WERI-Rb-1 (cell line): ENCODE measurements at places on chromosomes 3 and 15.
A peak's percentile ranks its signal among the peaks of the same experiment; 100 is the strongest.

GRCh38 chr3:98233468-98233867, 30.6 kb upstream of the OR5H6 start:
- no peak for DNase-seq

DNA sequence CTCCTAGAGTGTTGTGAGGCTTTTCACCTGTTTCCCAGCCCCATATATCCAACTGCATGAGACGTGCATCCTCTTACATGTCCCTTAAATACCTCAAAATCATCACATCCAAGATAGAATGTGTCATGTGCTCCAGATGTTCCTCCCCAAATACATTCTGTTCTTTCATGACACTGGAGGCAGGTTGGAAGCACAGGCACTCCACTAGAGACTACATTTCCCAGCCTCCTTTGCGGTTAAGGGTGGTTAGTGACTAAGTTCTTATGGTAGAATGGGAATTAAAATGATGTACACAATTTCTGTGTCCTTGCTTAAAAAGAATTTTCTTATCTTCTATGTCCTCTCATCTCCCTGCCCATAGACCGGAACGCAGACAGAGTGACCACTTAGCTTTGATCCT, 34.3 kb downstream of the TMEM40 start:
- DNase-seq = no peak

DNA sequence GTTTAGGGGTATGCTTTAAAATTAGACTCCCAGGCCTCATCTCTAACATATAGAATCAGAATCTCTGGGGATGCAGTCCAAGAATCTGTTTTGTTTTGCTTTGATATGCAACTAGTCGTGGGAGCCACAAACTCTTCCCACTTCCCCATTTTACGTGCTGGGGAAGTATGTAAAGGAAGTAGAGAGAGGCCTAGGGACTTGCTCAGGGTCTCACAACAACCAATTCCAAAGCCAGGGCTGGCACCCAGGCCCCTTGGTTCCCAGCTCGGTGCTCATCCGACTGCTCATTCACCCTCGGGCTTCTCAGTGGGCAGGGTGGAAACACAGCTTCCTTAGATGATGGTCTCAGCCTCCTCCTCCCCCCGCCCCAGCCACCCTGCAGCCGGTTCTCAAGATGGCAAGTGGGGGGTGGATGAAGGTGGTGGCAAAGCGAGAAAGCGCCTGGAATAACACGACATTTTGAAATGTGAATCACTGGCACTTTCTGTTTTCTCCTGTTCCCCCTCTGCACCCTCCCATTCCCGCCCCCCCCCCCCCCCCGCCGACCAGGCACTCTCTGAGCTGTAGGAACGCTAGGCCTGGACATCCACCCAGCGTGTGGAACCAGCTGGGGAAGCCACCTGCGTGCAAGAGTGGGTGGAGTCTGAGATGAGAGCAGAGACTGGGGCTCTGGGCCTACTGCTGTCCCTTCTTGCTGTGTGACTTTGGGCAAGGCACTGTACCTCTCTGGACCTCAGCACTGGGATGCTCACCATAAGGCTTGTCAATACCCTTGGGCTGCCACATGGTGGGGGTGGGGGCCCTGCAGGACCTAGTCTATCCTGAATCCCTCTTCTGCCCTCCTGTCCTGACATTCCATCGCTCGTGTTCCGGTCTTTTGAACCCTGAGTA, 214.5 kb downstream of the RPLP1 start:
- DNase-seq = no peak

- no peak for DNase-seq
Observed at GRCh38 chr3:10721101-10721500, 94.9 kb upstream of the SLC6A11 start.

GRCh38 chr15:89874926-89875564, 18.7 kb downstream of the AP3S2 start:
- peak; percentile 84 for DNase-seq

- DNase-seq = no peak
Observed at GRCh38 chr3:131231710-131232389, 149.7 kb upstream of the NUDT16 start.

DNA sequence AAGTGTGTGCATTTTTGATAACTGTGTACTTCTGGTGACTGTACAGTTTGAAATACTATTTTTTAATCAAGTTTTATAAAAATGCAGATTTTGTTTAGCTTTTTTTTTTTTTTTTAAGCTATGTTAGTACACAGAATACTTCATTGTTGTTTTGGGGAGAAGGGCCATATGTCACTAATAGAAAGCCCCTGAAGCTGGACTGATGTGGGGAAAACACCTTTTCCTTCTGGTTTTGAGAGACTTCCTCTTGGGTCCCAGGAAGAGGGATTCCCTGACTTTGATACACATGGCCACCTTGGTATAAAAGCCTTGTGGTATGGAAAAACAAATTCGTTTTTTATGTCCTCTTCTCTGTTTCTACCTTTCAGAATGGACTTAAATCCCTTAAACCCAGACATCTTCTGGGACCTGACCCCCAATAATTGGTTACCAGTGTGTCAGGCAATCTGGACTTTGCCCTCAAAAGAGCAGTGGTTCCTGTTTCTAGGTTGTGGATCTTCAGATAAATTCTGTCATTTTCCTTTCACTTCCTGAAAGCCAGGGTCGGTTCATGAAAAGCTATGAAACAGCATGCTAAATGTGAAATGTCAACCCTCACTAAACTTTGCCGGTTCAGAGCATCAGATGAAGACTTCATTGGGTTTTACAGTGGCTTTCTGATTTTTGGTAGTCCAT, 31.1 kb upstream of the BLOC1S6 start:
- DNase-seq = no peak

DNA sequence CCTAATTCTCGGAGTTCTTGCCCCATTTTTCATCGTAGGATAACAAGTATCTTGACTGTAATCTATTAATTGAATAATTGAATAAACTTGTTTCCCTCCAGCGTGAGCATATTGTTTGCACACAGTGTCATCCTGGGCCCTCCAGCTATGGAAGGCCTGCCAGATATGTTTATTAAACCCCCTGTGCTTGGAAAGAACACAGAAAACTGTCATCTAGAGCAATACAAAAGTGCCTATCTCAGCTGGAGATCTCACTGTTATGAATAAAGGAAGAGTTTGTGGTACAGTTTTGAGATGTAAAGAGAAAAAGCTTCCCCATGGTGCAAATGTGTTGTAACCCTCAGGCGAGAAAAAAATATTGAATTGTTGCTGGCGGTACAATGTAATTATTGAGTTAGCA, 405.9 kb downstream of the SOX2 start:
- no peak for DNase-seq

- DNase-seq = no peak
Observed at GRCh38 chr3:16825617-16826204, 59.0 kb upstream of the PLCL2 start.

DNA sequence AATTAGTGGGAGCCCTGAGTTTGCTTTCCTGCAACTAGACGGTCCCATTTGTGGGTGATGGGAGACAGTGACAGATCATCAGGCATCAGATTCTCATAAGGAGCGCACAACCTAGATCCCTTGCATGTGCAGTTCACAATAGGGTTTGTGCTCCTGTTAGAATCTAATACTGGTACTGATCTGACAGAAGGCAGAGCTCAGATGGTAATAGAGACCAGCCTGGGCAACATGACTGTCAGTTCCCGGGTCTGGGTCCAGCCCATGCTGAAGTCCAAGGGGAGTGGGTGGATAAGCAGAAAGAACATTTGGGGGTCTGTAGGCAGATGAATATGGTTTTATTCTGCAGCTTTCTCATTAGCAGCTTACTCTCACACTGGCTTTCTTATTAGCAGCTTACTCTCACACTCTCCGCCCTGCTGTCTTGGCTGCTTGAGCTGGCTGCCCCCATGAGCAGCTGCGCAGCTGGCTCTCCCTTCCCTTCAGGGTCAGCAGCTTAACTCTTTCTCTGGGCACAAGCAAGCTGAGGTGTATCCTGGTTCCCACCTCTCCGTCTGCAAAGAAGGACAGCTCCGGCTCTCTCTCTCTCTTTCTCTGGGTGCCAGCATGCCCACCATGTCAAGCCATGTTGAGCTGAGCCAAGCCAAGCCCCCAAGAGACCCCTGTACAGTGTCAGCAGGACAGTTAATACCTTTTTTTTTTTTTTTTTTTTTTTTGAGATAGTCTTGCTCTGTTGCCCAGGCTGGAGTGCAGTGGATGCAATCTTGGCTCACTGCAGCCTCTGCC, 46.5 kb downstream of the KLHDC8B start:
- peak; percentile 84 for DNase-seq

DNA sequence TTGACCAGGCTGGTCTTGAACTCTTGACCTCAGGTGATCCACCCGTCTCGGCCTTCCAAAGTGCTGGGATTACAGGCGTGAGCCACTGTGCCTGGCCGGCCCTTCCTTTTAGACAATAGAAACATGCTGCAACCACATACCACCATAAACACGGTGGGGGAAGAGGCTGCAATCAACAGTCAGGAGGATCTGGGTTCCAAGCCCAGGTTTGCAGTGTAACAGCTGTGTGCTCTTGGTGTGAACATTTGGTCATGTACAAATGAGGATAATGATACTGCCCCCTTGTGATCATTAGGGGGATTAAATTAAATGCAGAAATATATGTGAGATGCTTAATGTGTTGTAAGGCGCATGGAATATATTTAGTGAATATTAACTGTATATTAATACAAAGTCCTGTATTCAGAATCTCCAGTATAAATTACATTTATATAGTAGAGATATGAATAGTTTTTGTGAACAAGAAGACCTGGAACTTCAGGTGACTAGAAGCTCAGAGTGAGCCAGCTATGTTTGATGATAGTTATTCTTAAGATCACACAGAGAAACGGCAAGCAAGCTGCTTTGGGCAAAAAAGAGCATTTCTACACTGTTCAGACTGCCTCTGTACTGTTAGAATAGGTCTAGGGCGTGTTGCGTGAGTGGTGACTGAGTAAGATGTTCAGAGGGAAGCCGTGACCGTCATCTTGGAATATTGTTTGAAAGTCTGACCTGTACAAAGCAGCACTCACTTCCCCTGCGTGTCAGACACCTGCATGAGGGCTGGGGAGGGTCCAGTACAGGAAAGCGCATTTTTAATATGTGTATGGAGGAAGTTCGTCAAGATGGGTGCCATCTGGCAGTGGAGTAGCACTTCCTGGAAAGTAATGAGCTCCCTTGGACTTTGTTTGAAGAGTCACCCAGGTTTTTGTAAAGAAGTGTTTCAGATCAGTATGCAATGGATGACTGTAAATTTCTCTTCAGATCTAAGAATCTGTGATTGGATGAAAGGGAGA, 125.8 kb downstream of the PGPEP1L start:
- no peak for DNase-seq

DNA sequence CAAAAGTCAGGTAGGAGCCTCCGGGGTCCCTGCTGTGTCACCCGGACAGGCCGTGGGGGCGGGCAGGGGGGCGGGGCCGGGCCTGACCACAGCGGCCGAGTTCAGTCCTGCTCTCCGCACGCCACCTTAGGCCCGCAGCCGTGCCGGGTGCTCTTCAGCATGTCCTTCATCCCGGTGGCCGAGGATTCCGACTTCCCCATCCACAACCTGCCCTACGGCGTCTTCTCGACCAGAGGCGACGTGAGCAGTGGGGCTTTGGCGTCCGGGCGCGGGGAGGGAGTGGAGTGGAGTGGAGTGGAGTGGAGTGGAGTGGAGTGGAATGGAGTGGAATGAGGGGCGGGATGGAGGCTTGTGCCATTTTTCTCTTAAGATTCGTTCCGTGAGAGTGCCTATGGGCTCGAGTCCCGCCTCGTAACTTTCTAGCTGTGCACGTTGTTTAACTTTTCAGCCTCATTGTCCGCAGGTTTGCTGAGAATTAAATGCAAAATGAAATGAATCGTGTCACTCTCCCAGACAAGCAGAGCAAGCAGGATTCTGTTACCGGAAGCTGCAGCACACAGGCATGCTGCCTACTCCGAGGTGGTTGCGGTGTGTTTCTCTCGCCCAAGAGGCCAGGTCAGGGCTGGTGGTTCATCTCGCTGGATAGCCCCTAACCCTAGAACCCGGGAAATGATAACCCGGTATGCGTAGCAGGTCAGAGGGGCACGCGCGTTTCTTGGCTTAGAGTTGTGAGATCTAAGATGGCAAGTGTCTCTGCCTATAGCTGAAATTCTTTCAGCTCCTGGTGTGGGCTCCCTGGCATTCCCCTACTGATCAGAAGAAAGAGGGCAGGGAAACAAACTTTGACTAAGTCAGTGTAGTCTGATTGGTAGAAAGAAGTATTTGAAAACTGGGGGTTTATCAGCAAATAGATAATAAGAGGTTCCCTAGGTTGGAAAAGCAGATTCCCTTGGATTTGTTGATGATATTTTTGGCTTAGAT, at the start of gene FAH:
FAH (plus strand) TSS at position 104 of the 981 bp plus-strand sequence; CDS start at position 160, 56 bp downstream.
- DNase-seq = no peak

GRCh38 chr3:197425485-197426120, 127.2 kb upstream of the DLG1 start:
- no peak for DNase-seq

GRCh38 chr3:174294616-174295015, 564.5 kb upstream of the NAALADL2 start:
- no peak for DNase-seq

- DNase-seq = no peak
Observed at GRCh38 chr3:46924921-46925584, 47.5 kb downstream of the PTH1R start.

DNA sequence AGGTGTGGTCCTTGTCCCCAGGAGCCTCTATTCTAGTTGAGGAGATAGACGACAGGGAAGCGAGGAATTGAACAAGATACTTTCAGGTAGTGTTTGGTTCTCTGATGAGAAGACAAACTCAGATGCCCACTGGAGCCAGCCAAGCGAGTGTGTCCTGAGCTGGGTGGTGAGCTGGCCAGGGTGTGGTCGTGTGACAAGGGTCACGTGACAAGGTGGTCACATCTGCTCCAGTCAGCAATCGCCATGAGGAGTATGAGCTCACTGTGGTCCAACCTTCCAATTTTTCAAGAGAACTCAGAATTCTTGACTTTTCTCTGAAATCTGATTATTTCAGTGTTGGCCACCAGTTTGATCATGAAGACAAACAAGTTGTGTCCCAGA, 39.5 kb downstream of the SLC6A6 start:
- DNase-seq = no peak

GRCh38 chr3:13106308-13107001, 33.2 kb upstream of the IQSEC1 start:
- peak; percentile 88 for DNase-seq

DNA sequence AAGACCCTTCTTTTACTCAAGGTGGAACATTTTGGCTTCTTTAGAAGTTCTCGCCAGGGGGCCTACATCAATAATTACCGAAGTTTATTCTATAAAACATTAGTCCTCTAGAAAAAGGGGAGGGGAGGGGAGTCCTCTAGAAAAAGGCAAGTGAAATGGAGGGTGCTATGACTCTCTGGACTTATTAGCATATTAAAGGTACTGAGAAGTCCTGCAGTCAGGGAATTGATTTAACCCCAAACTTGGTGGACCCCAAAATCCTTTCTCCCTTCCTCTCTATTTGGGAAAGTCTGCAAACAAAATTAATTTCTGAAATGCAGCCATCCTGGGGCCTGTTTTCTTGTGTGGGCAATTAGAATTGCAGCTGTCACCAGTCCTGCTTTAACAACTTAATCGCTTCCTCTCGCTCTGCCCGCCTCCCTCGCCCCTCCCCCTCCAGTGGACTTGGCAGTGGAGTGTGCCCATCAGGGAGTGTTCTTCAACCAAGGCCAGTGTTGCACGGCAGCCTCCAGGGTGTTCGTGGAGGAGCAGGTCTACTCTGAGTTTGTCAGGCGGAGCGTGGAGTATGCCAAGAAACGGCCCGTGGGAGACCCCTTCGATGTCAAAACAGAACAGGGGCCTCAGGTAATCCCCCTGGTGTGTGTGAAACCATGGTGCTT, 18.9 kb upstream of the LRRK1 start:
- no peak for DNase-seq

- no peak for DNase-seq
Observed at GRCh38 chr3:2154621-2155020, 56.0 kb downstream of the CNTN4 start.

- DNase-seq = no peak
Observed at GRCh38 chr3:157832588-157832987, 273.6 kb downstream of the SHOX2 start.
